Kidney (tissue), 22 donors: ENCODE measurements at places on chromosomes 3 and 15. TPM values are rescaled to one million over a fixed set of nuclear protein-coding genes. Genes with fewer than 3 reads are reported as not detected.

GRCh38 chr15:99614749-99615288, 49.0 kb downstream of the MEF2A start:
- no peaks in the 10 kb centered on the region for H3K27me3 ChIP-seq
- H3K36me3 ChIP-seq = no peaks in the 10 kb centered on the region
- no peak overlapping the region for H3K27ac ChIP-seq

- H3K36me3 ChIP-seq = no peaks in the 10 kb centered on the region
- H3K27me3 ChIP-seq = no peaks in the 10 kb centered on the region
- H3K4me1 ChIP-seq = peaks cover 20% of the 10 kb centered on the region
- peak; percentile 43 for DNase-seq
- H3K27ac ChIP-seq = no peak overlapping the region
Observed at GRCh38 chr3:31908391-31909097, 72.5 kb downstream of the OSBPL10 start.

The MYRIP gene
- 6.6 TPM for total RNA-seq

The SIDT1 gene
- total RNA-seq = 4.9 TPM

DNA sequence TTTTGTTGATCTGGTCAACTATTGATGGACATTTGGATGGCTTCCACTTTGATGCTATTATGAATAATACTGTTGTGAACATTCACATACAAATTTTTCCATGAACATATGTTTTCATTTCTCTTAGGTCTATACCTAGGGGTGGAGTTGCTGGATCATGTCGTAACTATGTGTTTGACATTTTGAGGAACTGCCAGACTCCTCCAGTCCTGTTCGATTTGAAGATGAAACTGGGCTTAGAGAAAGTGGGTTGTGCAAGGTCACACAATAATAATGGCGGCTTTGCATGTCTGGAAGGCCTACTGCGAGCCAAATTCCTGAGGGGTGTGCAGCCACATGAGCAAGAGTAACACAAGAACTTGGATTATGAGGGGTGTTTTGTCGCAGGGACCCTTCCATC, 2.6 kb downstream of the TSEN2 start:
- peaks cover under 1% of the 10 kb centered on the region for H3K36me3 ChIP-seq
- H3K27me3 ChIP-seq = no peaks in the 10 kb centered on the region
- peak; percentile 31 for DNase-seq
- no peak overlapping the region for H3K27ac ChIP-seq

GRCh38 chr15:66095871-66096687, 157.5 kb downstream of the MEGF11 start:
- H3K27ac ChIP-seq = no peak overlapping the region
- H3K4me3 ChIP-seq = no peak overlapping the region
- no peaks in the 10 kb centered on the region for H3K36me3 ChIP-seq
- no peak for DNase-seq
- no peaks in the 10 kb centered on the region for H3K27me3 ChIP-seq
- no peaks in the 10 kb centered on the region for H3K4me1 ChIP-seq

The INO80 gene
- total RNA-seq = 27.3 TPM

The GABRR3 gene
- total RNA-seq = not detected

GRCh38 chr3:128736601-128737000, 10.6 kb downstream of the RAB7A start:
- no peak overlapping the region for H3K4me3 ChIP-seq
- H3K27ac ChIP-seq = no peak overlapping the region
- H3K36me3 ChIP-seq = no peaks in the 10 kb centered on the region
- DNase-seq = no peak

The MESP2 gene
- total RNA-seq = 0.47 TPM

DNA sequence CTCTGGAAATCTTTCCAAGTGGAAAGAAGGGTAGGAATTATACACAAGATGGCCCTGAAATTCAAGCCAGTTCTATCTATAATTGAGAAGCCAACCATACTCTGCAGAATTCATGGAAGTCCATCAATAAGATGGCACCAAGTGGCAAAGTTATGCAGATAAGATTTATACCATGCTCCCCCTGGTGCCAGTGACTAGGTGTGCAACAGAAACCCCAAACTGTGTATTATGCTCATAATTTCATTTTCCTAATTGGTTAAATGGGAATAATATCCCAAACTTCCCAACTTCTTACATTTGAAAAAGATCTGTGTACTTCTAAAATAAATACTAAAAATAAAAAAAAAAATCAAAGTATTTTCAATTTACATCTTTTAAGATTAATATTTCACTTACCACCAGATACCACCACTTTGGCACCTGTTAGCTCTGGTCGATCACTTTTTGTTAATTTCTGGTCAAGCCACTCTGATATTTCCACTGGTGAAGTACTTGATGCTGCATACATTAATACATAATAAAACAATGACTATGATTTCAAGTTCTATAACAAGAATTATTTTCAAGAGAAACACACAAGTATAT, 25.9 kb downstream of the ETFA start:
- no peaks in the 10 kb centered on the region for H3K4me1 ChIP-seq
- no peak overlapping the region for H3K4me3 ChIP-seq
- peaks cover 4% of the 10 kb centered on the region for H3K36me3 ChIP-seq
- no peak for DNase-seq

The CPEB1 gene
- total RNA-seq = 1.4 TPM
